Activated naive CD8-positive, alpha-beta T cell treated with anti-CD3 and anti-CD28 coated beads for 36 hours (primary cell): ENCODE measurements at places on chromosomes 1 and 21. TPM values are rescaled to one million over a fixed set of nuclear protein-coding genes. Genes with fewer than 3 reads are reported as not detected.

- no peaks in the 10 kb centered on the region for H3K27me3 ChIP-seq
- peaks cover 6% of the 10 kb centered on the region for H3K36me3 ChIP-seq
- H3K4me3 ChIP-seq: no peak overlapping the region
- peaks cover 25% of the 10 kb centered on the region for H3K4me1 ChIP-seq
- DNase-seq: peak; percentile 66
- peak overlapping the region; percentile 94 for H3K27ac ChIP-seq
Measured at GRCh38 chr1:92961896-92962752, 862 bp upstream of the DIPK1A start.

DNA sequence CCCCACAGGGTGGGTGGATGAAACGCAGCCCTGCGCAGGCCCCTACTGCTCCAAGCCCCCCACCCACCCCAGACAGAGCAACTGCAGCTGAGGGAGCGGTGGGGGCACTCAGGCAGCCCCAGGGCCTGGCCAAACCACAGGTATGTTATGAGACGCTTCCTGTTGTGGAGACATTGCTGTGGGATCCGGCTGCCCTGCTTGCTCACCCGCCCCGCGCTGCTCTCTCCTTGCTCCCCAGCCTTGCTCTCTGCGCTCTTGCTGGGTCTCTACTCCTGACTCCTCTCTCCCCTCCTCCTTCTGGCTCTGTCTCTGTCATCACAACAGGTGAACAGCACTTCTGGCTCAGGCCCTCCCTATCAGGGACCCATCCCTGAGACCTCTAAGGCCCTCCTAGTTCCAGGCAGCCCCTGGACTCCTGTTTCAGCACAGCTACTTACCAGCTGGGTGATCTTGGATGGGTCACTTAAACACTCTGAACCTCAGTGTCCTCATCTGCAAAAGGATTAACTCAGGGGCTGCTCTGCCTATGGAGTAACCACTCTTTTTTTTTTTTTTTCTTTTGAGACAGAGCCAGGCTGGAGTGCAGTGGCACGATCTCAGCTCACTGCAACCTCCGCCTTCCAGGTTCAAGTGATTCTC, 15.9 kb downstream of the COL8A2 start:
- peak overlapping the region; percentile 49 for H3K27ac ChIP-seq
- peak; percentile 47 for DNase-seq
- H3K27me3 ChIP-seq: no peaks in the 10 kb centered on the region
- H3K36me3 ChIP-seq: no peaks in the 10 kb centered on the region
- H3K4me1 ChIP-seq: peaks cover 16% of the 10 kb centered on the region

- DNase-seq: no peak
- H3K4me3 ChIP-seq: peak overlapping the region; percentile 97
- peaks cover 55% of the 10 kb centered on the region for H3K36me3 ChIP-seq
- H3K4me1 ChIP-seq: peaks cover 31% of the 10 kb centered on the region
- peaks cover 4% of the 10 kb centered on the region for H3K27me3 ChIP-seq
Measured at GRCh38 chr1:153991151-153991630, 629 bp downstream of the RPS27 start.

DNA sequence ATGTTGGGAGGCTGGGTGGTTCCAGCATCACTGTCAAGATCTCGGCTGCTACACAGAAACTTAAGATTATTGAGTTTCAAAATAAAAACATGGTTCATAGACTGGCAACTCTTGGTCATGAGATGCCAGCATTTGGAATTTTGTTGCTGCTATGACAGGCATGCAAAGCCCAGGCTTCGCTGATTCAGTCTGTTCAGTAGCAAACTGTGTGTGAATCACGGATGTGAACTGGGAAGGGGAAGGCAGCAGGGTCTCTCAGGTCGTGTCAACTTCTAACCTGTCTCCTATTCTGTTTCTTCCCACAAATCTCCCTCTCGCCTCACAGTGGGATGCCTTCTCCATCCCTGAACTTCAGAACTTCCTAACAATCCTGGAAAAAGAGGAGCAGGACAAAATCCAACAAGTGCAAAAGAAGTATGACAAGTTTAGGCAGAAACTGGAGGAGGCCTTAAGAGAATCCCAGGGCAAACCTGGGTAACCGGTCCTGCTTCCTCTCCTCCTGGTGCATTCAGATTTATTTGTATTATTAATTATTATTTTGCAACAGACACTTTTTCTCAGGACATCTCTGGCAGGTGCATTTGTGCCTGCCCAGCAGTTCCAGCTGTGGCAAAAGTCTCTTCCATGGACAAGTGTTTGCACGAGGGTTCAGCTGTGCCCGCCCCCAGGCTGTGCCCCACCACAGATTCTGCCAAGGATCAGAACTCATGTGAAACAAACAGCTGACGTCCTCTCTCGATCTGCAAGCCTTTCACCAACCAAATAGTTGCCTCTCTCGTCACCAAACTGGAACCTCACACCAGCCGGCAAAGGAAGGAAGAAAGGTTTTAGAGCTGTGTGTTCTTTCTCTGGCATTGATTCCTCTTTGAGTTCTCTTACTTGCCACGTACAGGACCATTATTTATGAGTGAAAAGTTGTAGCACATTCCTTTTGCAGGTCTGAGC, 25.5 kb downstream of the EIF2D start:
- H3K27me3 ChIP-seq: no peaks in the 10 kb centered on the region
- H3K27ac ChIP-seq: peak overlapping the region; percentile 93
- DNase-seq: no peak
- no peak overlapping the region for H3K4me3 ChIP-seq
- peaks cover 57% of the 10 kb centered on the region for H3K36me3 ChIP-seq

- no peaks in the 10 kb centered on the region for H3K4me1 ChIP-seq
- no peaks in the 10 kb centered on the region for H3K27me3 ChIP-seq
- H3K36me3 ChIP-seq: no peaks in the 10 kb centered on the region
- no peak overlapping the region for H3K27ac ChIP-seq
Measured at GRCh38 chr1:237681210-237681609, 209.5 kb downstream of the ZP4 start.

DNA sequence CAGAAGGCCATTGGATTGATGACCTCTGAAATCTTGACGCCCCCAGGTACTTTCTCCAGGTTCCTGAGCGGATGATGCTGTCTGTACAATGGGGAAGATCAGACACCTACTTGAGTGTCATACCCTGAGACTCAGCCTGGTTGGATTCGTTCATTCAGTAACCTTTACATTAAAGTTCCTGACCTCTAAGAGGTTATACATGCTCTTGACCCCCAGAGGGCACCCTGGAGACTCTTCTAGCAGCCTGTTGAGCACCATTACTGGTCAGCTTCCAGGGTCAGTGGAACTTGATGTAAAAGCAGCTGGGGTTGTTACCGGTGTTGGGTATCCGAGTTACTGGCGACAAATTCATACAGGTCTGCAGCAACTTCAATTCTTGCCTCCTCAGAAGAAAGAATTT, 114.3 kb upstream of the ZNF678 start:
- peaks cover 7% of the 10 kb centered on the region for H3K4me1 ChIP-seq
- H3K36me3 ChIP-seq: no peaks in the 10 kb centered on the region
- DNase-seq: peak; percentile 9
- peaks cover 51% of the 10 kb centered on the region for H3K27me3 ChIP-seq
- no peak overlapping the region for H3K4me3 ChIP-seq
- no peak overlapping the region for H3K27ac ChIP-seq

GRCh38 chr21:28230559-28230958, 762.1 kb downstream of the LTN1 start:
- H3K36me3 ChIP-seq: no peaks in the 10 kb centered on the region
- H3K4me3 ChIP-seq: no peak overlapping the region
- peaks cover 5% of the 10 kb centered on the region for H3K27me3 ChIP-seq
- no peak overlapping the region for H3K27ac ChIP-seq

GRCh38 chr1:248618878-248619277, 16.0 kb downstream of the OR2T11 start:
- no peak overlapping the region for H3K4me3 ChIP-seq
- peaks cover 2% of the 10 kb centered on the region for H3K36me3 ChIP-seq
- no peaks in the 10 kb centered on the region for H3K27me3 ChIP-seq
- peaks cover 10% of the 10 kb centered on the region for H3K4me1 ChIP-seq
- H3K27ac ChIP-seq: no peak overlapping the region

KRTAP12-2 gene
- not detected for total RNA-seq

DNA sequence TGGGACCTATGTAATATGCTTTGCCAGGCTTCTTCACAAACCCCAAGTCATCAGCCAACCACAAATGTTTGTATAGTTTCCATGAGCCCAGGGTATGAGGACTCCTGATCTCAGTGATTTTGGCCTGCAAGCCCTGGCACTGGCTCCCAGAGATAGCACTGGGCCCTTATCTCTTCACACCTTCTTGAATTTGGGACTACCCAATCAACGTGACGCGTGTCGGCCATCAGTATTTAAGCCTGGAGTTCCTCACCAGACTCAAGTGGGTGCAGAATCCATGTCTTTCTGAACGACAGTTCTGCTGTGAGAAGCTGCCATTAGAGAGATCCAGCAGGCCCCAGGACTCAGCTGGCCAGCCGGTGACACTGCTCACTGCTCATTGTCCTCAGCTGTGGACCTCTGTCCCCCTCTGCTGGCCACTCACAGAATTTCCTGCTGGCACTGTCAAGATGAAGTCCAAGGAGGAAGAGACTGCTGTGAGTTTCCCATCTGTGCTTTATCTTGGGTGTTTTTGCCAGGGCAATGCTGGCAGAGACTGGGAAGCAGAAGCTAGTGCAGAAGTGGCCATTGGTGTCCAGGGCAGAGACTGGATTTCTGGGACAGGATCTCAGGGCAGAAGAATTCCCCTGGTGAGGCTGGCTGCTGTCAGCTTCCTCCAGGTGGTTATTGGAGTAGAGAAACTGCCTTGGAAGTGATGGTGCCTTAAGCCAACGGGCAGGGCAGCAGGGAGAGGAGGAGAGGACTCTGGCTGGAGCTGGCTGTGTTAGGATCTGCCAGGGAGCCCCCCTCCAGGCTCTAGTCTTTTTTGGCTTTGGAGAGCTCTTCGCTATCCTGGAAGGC, 28.4 kb downstream of the TMCC2 start:
- H3K27ac ChIP-seq: no peak overlapping the region
- DNase-seq: peak; percentile 81
- no peaks in the 10 kb centered on the region for H3K27me3 ChIP-seq
- H3K4me3 ChIP-seq: no peak overlapping the region

LCE6A gene
- total RNA-seq: not detected

CELA2A gene
- not detected for total RNA-seq

TIE1 gene
- total RNA-seq: 0.49 TPM

- no peak overlapping the region for H3K4me3 ChIP-seq
- no peak for DNase-seq
- no peaks in the 10 kb centered on the region for H3K36me3 ChIP-seq
- H3K4me1 ChIP-seq: peaks cover 10% of the 10 kb centered on the region
- H3K27ac ChIP-seq: no peak overlapping the region
- no peaks in the 10 kb centered on the region for H3K27me3 ChIP-seq
Measured at GRCh38 chr1:151352021-151352718, 5.1 kb upstream of the RFX5 start.

DNA sequence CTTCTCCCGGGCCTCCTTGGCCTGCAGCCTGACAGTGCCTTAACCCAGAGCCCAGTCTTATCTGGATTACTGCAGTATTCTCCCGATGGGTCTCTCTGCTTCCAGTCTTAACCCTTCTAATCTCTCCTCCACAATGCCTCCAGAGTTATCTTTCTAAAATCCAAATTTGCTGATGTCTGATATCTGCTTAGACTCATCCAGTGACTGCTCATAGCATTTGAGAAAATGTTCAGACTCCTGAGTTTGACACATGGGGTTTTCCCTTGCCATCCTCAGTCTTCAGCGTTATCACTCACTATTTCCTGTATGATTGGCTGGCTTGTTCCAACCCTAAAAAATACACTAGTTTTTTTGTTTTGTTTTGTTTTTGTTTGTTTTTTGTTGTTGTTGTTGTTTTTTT, 102.0 kb downstream of the FMN2 start:
- H3K27ac ChIP-seq: no peak overlapping the region
- no peak overlapping the region for H3K4me3 ChIP-seq
- H3K36me3 ChIP-seq: no peaks in the 10 kb centered on the region
- no peak for DNase-seq
- peaks cover 8% of the 10 kb centered on the region for H3K27me3 ChIP-seq
- peaks cover 2% of the 10 kb centered on the region for H3K4me1 ChIP-seq

DNA sequence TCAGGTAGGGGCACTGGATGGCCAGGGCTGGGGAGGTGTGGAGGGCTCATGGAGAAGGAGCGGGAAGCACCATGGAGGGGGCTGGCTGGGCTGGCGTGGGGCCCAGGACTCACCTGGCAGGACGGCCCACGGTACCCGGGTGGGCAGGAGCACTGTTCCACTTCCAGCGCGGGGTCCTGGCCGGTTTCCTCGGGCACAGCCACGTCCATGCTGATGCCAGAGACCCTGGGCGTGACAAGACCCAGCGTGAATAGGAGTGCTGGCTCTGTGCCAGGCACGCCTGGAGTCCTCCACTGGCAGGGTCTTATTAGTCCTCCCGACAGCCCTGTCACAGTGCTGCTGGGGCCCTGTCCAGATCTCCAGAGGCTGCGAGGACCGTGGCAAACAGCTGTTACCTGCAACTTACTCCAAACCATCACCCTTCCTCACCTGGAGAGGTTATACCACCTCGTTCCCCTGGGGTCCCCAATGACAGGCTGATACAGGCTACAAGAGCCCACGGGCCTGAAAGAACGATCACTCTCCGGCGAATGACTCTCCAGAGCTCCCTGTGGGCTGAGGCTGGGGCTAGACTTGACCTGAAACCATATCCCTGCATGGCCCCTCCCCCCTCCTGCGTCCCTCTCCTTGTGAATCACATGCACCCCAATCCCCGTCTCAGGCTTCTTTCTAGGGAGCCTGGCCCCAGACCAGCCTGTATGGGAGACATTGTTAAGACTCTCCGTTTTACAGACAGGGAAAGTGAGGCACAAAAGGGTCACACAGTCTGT, 62.1 kb downstream of the HSPG2 start:
- H3K27ac ChIP-seq: no peak overlapping the region
- no peak overlapping the region for H3K4me3 ChIP-seq
- H3K36me3 ChIP-seq: no peaks in the 10 kb centered on the region
- H3K27me3 ChIP-seq: no peaks in the 10 kb centered on the region
